ENCODE measurements at places on chromosomes 11 and 22. TPM values are rescaled to one million over a fixed set of nuclear protein-coding genes. Genes with fewer than 3 reads are reported as not detected.

The RCOR2 gene
- 0.35 TPM for polyA plus RNA-seq

- no peak for DNase-seq
These were observed 34.9 kb downstream of the SYN3 start for GRCh38 chr22:33023153-33023827.

- no peak for DNase-seq
These were observed 14.1 kb downstream of the CAPRIN1 start for GRCh38 chr11:34065505-34066203.

DNA sequence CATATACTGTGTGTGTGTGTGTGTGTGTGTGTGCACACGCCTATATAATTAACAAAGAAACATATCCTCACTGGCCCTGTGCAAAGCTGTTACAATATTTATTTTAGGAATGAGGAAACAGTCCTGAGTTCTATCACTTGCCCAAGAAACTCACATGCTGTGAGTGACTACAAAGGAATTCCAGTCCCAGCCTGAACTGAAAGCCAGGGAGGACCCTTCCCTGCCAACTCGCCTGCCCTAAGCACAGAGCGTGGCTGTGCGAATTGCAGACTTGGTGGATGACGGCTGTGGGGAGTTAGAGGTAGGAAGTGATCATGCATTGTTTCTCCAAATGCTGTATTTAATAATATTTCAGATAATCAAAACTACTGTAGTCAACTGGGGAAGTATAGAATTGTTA is 26.4 kb upstream of the CD5 start:
- peak; percentile 82 for DNase-seq

- no peak for DNase-seq
These were observed 27.1 kb downstream of the PARVA start for GRCh38 chr11:12404436-12404835.

GRCh38 chr11:112195951-112196351 is 20.6 kb downstream of the BCO2 start:
- no peak for DNase-seq

DNA sequence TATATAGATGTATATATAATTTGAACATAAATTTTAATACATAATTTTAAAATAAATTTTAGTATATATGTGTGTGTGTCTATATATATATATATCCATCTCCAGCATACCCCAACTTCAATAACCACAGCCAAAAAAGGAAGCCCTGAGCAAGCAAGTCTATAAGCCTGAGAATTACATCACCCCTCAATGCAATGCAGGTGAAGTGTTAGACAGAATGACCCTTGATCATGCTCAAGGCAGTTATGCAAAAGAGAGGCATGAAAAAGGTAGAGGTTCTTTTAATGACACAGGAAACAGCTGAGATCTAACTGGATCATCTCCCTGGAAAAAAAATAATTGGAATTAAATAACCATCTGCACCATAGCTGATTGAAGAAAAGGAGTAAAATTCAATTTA is 557.9 kb upstream of the ANO5 start:
- DNase-seq = no peak

DNA sequence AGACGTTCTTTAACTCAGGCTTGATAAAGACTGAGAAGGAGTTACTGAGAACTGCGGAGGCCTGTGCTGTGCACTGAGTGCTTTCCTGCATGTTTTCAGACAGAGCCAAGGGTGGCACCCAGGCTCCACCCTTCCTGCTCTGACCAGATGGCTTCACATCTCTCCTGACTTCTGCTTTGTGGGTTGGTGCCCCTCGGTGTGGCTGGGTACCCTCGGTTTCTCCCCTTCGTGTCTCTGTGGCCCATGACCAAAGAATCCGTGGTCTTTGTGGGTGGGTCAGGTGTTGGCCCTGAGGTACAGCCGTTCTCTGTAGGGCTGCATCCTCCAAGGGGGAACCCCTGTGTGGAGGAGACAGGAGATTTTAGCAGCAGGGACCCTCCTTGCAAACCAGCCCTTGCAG is 34.3 kb downstream of the GRIK4 start:
- no peak for DNase-seq

The PRR5L gene
- 1.4 TPM for polyA plus RNA-seq

The PAX6 gene
- polyA plus RNA-seq = 1.2 TPM

- no peak for DNase-seq
These were observed 163.2 kb downstream of the FEZ1 start for GRCh38 chr11:125332821-125333220.

The SYT9 gene
- 0.31 TPM for polyA plus RNA-seq

DNA sequence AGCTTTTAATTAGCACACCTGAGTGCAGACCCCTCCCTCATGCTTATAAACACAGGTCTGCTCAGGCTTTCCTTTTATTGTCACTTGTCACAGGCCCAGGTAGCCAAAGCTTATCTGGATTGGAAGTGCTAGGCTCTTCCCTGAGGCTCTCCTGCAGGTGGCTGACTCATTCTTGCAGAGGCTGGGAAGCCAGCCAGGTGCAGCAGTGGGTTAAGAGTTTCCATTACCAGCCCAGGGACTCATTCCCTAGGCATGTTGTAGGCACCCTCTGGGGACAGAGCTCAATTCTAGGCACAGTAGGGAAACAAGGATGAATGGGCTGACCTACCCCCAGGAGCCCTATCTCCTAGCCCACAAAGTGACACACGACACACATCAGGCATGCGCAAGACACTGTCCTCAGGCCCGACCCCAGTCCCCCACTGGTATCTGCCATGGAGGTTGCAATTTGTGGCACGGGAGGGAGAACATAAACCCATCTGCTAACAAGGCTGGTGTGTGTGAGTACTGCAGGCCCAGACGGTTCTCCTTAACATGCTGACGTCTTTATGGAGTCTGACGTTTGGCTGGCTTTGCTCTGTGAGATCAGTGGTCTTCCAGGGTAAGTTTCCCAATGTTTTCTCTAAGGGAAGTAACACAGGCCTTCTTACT is 94.2 kb downstream of the ABTB2 start:
- peak; percentile 84 for DNase-seq

The BTBD10 gene
- 15.4 TPM for polyA plus RNA-seq

DNA sequence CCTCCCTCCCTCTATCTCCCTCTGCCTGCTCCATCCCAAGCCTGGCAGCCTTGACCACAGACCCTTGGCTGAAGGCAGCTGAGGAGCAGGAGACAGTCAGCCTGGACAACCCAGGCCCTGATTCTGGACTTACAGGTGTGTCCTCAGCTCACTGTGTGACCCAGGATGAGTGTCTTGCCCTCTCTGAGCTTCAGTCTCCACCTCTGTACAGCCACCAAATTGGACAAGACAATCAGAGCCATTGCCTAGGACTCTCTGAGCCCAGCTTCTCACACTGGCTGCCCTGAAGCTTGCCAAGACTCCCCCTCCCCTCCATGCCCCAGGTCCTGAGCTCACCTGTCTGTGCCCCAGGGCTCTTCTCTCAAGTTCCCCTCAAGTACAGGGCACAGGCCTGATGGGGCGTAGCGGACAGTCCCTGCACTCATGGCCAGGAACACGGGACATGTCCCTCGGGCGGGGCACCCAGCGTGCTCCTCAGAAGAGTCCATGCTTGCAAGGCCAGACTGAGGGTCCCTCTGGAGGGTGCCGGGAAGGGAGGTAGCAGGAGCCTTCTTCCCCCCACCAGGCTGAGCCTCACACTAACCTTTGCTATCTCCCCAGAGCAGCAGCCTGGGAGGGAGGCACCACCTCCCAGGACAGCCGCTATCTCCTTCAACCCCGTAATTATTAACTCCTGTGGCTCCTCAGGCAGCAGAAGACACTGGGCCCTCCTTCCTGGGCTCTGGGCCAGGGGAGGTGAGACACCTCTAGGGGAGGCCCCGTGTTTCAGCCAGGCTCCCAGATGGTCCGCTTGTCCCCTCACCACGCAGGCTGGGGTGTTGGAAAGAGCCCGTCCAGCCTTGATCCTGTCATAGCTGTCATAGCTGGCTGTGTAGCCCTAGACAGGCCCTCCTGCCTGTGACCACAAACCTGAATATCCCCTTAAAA is 2.6 kb upstream of the RAB3IL1 start:
- peak; percentile 40 for DNase-seq

DNA sequence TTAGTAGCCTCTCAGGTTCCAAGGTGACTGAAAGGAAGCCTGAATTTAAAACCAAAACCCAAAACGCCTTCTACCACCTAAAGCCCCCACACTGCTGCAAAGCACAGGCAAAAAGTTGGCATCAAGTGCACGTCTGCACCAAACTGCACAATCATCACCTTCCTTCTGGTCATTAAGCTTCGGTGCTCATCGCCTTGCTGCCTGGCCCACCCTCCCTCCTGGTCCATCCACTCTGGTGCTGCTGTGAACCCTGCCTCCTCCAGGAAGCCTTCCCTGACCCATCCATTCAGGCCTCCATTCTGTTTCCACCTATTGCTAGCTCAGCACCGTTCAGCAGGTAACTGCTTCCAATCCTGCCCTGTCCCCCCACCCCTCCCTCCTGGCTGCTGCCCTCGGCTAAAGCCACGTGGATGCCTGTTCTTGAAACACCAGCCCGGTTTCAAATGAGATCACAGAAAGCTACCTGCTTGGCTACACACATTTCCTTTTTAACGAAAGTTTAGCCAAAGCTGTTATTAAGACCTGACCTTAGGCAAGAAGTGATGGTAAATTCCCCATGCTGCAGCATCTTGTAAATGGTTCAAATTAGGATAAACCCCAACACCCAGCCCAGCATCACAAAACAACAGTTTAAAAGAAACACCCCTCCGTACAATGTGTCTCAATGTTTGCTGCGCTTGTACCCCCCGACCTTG is 53.8 kb upstream of the CD5 start:
- no peak for DNase-seq

GRCh38 chr11:19110295-19110694 is 6.7 kb upstream of the ZDHHC13 start:
- DNase-seq = peak; percentile 45

The TPBGL gene
- not detected for polyA plus RNA-seq

The TFIP11 gene
- polyA plus RNA-seq = 11.6 TPM

GRCh38 chr11:64170419-64170818 is 4.5 kb upstream of the MACROD1 start:
- no peak for DNase-seq

DNA sequence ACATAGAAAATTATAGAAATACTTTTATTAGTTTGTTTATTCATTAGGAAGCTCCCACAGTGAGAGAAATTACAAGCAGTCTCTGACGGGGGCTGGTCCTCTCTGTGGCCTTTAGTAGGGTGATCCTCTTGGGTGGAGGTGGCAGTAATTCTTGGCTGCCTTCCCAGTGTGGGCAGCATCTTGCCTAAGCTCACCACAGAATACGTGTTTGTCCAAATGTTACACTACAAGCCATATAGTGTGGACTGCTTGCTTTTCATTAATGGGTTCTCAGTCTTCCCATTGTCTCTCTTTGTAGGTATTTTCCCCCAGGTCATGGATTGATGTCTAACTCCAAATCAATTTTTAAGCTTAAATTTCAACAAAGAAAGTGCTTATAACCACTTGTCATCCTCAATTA is 43.3 kb downstream of the ENDOD1 start:
- DNase-seq = no peak

- DNase-seq = no peak
These were observed 21.6 kb upstream of the SOX10 start for GRCh38 chr22:38005943-38006342.

GRCh38 chr22:43546186-43546585 is 134.4 kb downstream of the MPPED1 start:
- DNase-seq = no peak

DNA sequence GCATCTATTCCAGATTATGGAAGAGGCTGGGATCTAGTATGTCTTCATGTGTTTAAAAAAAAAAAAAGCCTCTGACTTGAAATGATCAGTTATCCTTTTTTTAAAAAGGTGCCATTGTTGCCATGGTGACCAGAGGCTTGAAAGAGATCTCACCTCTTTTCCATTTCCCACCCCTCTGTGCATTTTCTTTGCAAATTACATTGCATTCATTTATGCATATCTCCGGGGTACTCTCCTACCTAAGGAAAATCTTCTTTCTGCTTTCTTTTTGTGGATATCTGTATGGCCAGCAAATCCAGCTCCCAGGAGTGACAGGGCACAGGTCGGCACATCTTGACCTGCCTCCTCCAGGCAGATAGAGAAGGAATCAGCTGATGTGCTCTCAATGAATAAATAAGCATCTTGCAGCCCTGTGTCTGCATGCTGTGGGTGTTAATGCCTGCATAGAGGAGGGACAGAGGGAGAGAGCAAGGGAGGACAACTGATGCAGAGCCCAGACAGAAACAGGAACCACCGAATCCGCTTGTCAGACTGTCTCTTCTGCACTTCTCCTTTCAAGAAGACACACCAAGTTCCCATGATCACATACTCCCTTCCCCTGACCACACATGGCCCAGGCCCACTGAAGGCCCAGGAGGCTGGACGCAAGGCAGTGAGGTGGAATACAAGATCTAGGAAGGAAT is 50.9 kb downstream of the CWC15 start:
- DNase-seq = no peak

DNA sequence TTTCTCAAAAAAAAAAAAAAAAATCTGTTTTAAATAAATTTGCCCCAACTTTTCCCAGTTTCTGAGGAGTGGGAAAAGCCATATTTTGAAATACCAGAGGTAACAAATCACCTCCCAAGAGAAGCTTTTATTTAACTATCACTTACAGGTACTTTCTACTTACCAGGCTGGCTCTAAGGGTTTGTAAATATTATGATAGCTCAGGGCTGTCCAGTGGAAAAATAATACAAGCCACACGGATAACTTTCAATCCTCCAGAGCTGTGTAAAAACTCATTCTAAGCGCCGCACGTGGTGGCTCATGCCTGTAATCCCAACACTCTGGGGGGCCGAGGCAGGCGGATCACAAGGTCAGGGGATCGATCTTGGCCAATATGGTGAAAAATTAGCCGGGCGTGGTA is 5.6 kb upstream of the SEC14L4 start:
- DNase-seq = no peak

The BEST1 gene
- polyA plus RNA-seq = 3.8 TPM

The NFAM1 gene
- 0.15 TPM for polyA plus RNA-seq

The C11orf42 gene
- not detected for polyA plus RNA-seq

DNA sequence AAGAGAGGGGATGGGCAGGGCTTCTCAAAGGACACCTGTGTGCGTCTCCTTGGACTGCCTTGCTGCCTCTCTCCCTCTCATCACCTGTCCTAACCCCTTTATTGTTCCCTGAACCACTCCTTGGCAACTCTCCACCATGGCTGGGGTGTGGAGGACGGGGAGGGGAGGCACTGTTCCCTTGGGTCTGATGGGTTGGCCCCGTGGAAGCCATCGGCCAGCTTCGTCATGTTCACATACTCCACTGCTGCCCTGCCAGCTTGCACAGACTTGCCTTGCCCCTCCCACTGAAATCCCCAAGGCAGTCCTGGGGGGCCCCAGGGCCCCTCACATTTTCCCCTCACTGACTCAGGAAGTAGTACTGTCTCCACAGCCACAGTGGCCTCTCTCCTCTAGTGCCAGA is 36.1 kb upstream of the LRRC32 start:
- DNase-seq = no peak

- no peak for DNase-seq
These were observed 36.5 kb upstream of the THY1 start for GRCh38 chr11:119459293-119459976.

The SCGB1A1 gene
- not detected for polyA plus RNA-seq

The ANGPTL5 gene
- 0.05 TPM for polyA plus RNA-seq

- DNase-seq = no peak
These were observed 22.9 kb upstream of the SLC5A1 start for GRCh38 chr22:32020117-32020516.

DNA sequence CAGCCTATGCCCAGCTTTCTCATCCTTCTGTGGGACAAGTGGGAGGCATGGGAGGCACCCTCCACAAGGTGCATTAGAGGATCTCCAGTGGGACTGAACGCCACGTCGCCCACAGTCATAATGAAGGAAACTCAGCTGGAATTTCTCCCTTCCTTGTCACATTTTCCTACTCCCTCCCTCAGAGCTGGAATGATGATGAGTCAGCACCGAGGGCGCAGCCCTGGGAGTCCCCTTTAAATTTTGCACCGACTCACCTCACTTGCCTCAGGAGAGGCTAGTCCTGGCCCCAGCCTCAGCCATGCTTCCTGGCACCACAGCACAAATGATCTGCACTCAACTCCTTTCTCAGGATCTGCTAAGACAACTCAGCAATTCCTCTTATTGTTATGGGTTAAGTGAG is 34.3 kb downstream of the DBX1 start:
- no peak for DNase-seq

The MUC2 gene
- polyA plus RNA-seq = not detected
